PC-9 (cell line): ENCODE measurements at places on chromosomes 2 and 18.
A peak's percentile ranks its signal among the peaks of the same experiment; 100 is the strongest.

- no peak for DNase-seq
These were observed 46.2 kb upstream of the CAB39 start for GRCh38 chr2:230666446-230666845.

DNA sequence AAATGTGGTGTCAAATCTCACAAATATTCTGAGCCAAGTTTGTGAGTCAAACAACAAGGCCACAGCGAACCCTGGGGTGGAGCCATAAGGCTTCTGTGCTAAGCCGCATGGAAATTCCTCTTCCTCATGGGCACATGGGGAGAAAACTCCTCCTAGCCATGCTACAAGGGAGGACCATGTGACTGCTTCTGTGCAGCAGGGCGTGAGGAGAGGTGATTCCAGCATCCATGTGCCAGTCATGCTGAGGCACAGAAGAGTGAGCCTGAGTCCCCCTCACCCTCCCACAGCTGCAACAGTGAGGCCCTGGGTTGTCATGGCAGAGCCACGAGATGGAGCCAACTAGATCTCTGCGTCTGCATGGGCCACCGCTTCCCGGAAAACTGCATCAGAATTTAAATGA is 488.8 kb upstream of the RAB6C start:
- DNase-seq = no peak

DNA sequence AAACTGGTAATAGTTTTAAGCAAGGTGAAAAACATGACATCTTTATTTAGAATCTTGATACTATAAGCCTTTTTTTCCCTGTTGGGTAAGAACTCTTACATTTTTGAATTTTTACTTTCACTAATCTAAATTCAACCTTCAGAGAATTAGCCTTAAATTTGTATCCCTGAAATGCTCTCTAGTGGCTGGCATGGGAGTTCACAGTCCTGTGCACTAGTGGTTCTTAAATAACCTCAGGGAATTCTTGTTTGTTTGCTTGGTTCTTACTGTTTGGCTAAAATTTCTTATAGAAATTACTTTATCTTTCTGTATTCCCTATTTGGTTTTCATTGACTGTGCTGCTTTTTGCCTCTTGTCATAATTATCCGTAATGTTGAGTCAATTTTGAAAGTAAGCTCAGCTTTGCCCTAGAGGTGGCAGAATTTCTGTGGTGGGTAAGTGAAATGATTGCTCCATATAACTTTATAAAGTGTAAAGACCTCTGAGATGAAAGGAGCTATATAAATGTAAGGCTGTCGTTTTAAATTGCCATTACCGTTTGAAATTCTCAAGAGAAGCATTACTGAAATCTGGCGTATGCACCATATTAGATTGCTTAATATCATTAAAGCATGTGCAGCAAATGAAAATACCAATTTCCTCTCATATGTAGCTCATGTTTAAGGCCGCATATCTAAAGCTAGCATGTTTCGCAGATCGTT is 391.3 kb upstream of the FIGN start:
- DNase-seq = no peak

- no peak for DNase-seq
These were observed 73.9 kb downstream of the UBE2E3 start for GRCh38 chr2:181054256-181054655.

GRCh38 chr2:102304268-102304667 is 7.1 kb upstream of the IL1RL1 start:
- DNase-seq = no peak

GRCh38 chr2:44107974-44108373 is 60.7 kb upstream of the PPM1B start:
- DNase-seq = peak; percentile 21

DNA sequence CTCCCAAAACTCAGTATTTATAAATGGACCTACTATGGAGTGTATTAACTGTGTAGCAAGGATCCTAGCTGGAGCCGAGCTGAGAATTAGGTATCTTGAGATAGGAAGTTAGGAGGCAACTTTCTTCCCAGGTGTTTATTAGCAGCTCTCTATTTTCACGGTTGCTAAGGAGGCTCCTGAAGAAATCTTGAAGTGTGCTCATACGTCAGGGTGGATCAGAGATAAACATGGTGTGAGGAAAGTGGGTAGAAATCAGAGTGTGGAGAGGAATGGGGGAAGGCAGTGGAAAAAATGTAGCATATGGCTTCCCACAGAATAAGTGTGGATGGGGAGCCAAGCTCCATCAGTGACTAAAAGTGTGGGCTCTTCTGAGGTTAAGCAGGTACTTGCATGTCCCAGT is 104.3 kb downstream of the ABCA12 start:
- no peak for DNase-seq

DNA sequence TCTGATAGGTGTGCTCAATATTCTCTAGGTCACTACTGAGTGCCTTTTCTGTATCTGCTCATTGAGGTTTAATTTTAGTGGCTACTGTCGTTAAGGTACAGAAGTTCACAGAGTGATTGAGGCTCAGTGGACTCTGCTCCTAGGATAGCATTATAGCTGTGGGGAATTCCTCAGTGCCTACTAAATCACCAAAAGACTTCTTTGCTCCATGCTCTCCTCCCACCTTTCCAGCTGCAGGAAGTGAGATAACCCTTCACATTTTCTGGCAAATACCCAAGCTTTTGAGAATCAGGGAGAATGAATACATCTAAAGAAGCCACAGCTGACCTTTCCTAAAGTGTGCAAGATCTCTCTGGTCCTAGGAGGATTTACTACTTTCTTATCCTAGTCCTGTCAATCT is 95.2 kb upstream of the FSIP2 start:
- no peak for DNase-seq

DNA sequence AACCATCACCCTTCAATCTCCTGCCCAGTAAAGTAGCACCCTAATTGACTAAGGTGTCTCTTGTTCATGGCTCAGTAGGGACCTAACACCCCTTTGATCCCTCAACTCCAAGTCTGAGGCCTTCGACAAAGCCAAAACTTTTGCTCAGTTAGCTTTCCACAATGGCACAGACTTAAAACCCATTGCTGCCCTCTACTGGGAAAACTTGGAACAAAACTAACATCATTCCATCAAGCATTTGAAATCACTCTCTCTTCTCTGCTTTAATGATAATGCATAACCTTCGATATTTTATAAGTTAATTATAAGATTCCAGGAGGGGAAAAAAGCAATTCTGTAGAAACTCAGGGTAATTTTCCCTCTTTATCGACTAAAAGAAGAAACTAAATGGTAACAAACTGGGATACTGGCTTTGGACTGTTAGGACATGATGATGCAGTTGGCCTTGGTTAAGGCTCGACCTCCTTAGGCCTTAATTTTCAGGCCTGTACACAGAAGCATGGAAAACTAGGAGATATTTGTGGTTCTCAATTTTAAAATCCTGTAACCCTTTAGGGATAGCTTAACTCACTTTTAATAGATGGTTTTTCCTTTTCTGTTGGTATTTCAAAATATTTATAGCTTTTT is 127.8 kb downstream of the STK39 start:
- DNase-seq = peak; percentile 39
